Fibroblast of skin of back (primary cell): ENCODE measurements at places on chromosomes 5 and 9.

DNA sequence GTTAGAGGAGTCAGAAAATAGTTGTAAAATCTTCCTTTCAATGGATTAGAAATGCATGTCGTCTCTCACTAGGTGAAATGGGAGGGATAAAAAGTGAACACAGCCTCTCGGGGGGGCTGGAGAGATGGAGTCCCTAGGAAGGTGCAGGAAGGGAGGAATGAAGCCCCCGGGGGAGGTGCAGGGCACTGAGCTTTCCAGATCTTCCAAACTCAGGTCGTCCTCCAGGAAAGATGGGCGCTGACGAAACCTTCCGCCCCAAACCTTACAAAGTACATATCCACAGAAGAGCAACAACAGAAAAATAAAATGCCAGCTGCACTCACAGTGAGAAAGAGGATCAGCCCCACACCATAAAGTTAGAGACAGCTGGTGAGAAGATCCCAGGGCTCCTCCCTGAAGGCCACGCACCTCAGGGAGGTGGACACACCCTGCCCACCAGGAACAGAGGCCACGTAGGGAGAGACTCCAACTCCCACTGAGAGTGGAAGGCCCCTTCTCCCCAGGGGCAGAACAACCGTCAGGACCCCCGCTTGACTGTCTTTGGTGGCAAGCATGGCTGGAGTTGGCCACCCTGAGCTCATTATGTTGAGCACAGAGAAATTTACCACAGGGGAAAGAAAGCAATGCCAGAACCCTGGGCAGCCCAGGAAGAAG lies 174.3 kb downstream of the AUH start:
- DNase-seq = no peak

GRCh38 chr9:108857572-108857971 lies 1.8 kb upstream of the ACTL7B start:
- no peak for DNase-seq

GRCh38 chr5:148912146-148912545 lies 85.7 kb downstream of the ADRB2 start:
- no peak for DNase-seq

- DNase-seq = no peak
Measured at GRCh38 chr5:159858871-159859270, 57.4 kb upstream of the ADRA1B start.

DNA sequence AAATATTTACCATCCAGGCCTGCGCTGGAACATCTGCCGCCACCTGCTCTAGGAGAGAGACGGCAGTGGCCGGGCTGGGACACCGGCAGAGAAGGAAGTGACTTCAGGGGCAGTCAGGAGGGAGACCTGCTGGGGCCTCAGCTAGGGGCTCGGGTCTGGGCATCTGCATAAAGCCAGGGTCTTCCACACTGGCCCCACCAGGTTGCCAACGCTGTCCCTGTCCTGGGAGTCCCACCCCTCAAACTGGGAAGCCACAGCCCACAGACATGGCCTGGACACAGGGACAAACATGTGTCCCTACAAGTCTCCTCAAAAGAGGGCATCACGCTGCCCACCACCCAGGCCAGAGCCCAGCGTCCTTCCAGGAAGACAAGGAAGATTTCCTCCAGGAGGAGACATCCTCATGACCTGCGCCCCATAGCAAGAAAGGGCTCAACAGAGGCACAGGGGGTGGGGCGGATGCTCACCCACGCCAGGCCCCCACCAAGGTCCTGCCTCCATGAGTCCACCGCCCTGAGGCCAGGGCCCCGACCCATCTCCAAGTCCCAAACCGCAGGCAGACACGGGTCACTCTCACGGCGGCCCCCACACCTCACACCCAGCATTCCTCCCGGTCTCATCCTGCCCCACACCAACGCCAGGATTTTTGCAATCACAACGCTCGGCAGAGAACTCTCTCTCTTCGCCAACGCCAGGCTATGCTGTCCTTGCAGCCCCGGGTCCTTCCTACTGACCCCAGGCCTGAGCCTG lies 9.0 kb downstream of the VAV2 start:
- DNase-seq = no peak

DNA sequence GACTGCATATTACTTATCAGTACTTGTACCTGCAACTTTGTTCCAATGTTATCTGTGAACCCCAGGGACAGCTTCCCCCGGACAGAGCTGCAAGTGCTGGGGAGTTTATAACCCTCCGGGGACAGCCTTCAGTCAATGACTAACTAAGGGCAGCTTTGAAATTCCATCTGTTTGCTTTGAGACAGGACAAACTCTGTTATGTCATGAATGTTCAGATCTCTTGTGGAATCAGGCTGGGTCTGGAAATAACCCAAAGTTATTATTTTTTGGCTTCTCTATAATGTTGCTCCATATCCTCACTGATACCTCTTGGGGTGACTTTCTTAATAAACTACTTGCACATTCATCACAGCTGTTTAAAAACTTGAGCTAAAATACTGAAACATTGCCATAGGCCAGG lies 617.5 kb upstream of the TLE4 start:
- peak; percentile 46 for DNase-seq

GRCh38 chr9:136930014-136930413 lies 14.5 kb downstream of the FBXW5 start:
- DNase-seq = no peak
